Naive B cell (primary cell): ENCODE measurements at places on chromosomes 1 and 21.
A peak's percentile ranks its signal among the peaks of the same experiment; 100 is the strongest.

- DNase-seq = peak; percentile 63
These were observed 1.4 kb downstream of the LRRC41 start for GRCh38 chr1:46301808-46302640.

DNA sequence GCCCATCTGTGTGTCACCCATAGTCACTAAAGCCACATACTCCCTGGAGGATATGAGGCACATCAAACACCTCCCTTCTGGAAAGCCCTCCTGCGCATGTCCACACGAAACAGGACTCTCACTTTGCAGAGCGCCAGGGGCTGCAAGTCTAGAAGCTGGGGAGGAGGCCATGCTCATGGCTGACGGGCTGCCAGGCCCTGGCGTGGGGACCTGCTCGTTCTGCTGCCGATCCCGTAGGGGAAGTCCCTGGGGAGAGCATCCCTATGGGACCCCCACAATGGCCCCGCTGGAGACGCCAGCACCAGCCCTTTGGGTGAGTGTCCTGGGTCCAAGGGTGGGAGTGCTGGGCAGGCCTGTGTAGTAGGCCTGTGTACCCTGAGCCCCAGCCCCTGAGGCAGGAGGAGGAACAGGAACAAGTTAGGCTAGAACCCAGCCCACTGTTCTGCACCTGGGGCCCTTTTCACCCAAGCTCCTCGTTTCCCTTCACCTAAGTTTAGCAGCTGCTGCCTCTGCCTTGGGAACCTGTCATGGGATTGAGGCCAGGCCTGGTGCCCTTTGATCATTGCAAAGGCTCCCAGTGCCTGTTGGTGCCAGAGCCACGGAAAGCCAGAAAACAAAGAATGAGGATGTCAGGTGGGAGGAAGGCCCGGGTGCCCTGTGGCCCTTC lies 9.9 kb downstream of the FAM3B start:
- DNase-seq = no peak

GRCh38 chr21:43775795-43776430 lies at the start of gene CSTB:
Gene CSTB (minus strand): TSS chr21:43776308. CDS start chr21:43776269, 39 bp downstream.
- DNase-seq = peak; percentile 78

- DNase-seq = no peak
These were observed 6.1 kb upstream of the IGFN1 start for GRCh38 chr1:201184307-201185122.

DNA sequence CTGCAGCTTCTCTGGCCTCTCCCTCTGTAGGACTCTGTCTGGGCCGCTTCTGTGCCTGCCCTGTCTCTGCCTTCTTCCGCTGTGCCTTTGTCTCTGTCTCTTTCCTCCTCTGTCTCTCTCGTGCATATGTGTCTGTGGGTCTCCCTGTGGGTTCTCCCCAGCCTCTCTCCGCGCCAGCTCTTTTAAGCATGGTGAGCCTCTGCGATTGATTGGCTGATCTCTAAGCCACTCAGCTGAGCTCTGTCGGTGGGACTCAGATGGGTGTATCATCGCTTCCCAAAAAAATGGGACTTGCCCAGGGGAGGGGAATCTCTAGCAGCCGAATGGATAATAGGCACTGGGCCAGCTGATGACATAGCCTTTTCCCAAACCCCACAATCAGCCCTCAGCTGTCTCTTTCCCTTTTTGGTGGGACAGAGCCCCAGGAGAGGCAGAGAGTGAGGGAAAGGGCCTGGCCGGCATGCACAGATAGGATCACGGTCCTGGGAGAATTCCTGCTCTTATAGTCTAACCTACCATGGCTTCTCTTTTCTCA lies at the start of gene ADAMTS4:
TSS of gene ADAMTS4 (minus strand) at position 158 of the 535 bp plus-strand sequence. CDS start 427 bp downstream, outside the sequence.
- DNase-seq = no peak

DNA sequence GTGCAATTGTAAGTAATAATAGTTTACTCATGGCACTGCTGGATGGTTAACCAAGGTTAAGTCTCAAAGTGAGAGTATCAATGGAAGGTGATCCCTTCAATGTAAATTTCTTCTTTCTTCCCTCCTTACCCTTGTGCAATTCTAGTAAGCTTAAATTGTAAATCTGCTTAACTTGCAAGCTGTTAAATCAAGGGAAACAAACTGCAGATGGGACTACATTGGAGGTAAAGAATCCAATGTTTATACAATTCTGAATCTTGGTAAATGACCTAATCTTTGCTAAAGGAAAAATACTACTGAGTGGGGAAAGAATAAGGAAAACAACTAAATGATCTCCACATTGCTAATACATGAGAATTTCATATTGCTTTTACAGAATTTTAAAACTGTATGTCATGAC lies 6.7 kb upstream of the CD55 start:
- DNase-seq = no peak
